A549 treated with dexamethasone at 1 μM for 4 hours (cell line): ENCODE measurements at places on chromosomes 3 and 15. TPM values are rescaled to one million over a fixed set of nuclear protein-coding genes. Genes with fewer than 3 reads are reported as not detected.

Gene LRTM1
- not detected in 5 replicates for total RNA-seq

Gene ZKSCAN7
- not detected in 5 replicates for total RNA-seq

Gene CSPG4
- total RNA-seq: 0.06 to 0.18 TPM (median 0.11 TPM) in 5 replicates

Gene SLC2A2
- not detected in 5 replicates for total RNA-seq

Gene MYO5C
- 4.4 to 7.6 TPM (median 7.3 TPM) in 5 replicates for total RNA-seq

Gene CDHR4
- 0.15 to 0.26 TPM (median 0.24 TPM) in 5 replicates for total RNA-seq

Gene CHRNB4
- 0.96 to 1.3 TPM (median 1.0 TPM) in 5 replicates for total RNA-seq

Gene IL17RD
- total RNA-seq: 0.62 to 1.3 TPM (median 1.2 TPM) in 5 replicates

Gene SCAMP2
- 50.4 to 77.5 TPM (median 75.5 TPM) in 5 replicates for total RNA-seq

Gene SLC22A13
- 0.07 to 0.09 TPM (median 0.08 TPM) in 4 of 5 replicates, not detected in the other for total RNA-seq

Gene NPRL2
- 12.2 to 13.5 TPM (median 12.7 TPM) in 5 replicates for total RNA-seq

Gene GRK7
- not detected in 5 replicates for total RNA-seq
